Epithelial cell of prostate (primary cell): ENCODE measurements at places on chromosomes 3 and 15.

DNA sequence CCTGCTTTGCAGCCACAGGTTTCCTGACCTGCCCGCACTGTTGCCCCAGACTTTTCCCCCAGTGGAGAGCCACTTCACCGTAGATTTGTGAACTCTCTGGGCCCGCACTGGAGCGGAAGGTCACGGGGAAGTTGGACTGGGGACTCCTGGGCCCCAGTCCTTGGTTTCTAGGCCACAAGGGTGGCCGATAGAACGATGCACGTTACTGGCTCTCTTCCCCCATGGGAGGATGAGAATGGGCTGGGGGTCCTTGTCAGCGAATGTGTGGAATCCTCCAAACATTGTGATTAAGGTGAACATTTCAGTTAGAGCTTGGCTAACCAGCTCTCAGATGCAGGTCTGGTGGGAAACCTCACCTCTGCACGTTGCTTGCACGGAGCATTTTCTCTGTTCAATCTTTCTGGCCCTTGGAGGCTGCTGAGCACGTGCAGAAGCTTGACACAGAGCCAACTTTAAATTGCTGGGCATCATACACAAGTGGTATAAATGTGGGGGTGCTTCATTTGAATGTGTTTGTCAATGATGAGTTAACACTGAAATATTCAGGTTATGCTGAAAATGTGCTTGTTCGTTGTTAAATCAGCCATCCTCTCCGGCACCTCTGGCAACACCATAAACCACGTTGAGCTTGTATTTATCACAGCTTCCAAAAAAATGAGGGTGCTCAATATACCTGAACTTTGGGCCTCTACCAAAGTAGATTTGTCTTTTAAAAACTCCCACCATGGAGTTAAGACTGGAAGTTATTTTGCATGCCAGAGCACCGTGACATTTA, 976 bp downstream of the DIS3L start:
- DNase-seq: no peak

- DNase-seq: no peak
Observed at GRCh38 chr3:109825971-109826810, 488.8 kb upstream of the DPPA4 start.

DNA sequence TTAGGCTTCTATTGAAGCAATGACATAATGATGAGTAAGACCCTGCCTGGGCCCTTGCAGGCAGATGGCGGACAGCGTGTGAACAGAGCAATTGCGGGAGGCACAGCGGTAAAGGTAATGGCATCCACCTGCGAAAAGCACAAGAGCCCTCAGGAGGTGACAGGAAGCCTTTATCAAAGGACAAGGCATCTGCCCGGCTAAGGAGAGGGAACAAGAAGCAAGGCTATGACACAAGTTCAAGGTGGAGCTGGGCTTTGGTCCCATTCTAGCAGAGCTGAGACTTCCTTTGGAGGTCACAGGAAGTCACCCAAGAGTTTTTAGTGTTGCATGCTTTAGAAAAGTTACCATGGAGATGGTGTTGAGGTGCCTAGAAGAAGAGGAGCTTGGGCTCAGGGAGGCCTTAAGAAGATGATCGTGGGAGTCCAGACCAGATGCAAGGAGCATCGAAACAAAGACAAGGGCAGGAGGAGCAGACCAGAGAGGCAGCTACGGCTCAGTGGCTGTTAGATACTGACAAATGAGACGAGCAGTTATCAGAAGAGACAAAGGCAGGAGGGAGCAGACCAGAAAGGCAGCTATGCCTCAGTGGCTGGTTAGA, 34.5 kb downstream of the OSBPL10 start:
- DNase-seq: no peak

DNA sequence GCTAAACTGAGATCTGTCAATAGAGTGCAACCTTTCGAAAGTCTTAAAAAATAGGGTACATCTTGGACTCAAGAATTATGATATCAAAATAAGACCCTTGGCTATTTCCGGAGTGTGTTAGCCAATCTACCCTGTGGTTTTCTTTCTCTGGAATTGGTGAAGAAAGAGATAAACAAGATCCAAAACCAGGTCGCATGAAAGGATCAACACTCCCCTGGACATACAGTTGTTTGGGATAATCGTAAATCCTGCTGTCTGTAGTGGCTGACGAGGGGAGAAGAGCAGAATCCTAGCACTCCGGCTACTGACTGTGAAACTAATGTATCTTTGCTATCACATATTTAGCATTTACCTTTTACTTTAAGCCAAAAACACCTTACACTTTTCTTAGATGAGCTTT, 30.9 kb downstream of the FNDC3B start:
- DNase-seq: no peak

- no peak for DNase-seq
Observed at GRCh38 chr3:106213954-106214353, 345.1 kb upstream of the CBLB start.

DNA sequence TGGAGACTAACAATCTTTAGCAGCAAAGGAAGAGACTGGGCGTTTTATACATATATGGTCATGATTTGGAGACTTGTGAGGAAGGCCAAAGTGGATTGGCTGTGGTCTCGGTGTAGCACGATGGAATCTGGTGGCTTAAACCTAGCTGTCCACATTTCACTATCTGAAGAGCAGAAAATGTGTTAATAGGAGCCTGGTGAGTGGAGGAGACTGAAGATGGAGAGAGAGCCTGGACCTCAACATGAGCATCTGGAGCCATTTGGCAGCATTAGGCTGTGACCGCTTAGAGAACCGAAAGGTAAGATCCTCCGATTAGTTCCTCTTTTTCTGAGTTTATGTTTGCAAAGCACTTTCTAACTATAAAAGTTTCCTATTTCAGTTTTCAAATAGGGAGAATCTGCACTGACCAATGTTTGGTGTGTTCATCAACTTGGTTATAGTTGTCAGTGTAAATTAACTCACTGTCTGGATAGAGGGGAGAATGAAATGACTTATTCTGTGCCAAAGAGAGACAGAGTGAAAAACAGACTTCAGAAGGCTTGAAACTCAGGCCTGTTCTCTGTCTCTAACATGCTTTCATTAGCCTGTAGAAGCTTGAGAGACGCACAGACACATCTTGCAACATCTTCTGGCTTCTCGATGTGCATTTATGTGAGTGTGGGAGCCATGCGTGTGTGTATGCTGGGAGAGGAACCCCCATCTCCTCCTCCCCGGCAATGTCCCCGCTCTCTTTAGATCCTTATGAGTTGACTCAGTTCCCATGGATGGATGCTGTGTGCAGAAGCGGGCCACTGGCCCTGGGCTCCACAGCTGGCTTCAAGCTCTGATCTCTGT, 244.7 kb upstream of the TBL1XR1 start:
- DNase-seq: no peak

GRCh38 chr3:88321363-88322050, 171.7 kb downstream of the C3orf38 start:
- DNase-seq: no peak

DNA sequence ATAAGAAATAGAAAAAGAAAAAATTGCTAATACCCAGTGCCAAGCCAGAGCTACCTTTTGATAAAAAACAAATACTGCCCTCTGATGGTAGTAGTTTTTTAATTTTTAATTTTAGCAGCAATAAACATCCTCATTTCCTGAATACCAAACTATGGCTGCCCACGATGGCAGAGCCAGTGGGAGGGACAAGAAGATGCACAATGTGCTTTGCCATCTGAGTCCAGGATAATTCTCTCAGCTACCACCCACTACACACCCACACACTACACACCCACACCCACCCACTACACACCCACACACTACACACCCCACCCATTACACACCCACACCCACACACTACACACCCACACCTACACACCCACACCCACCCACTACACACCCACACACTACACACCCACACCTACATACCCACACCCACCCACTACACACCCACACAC, 17.8 kb downstream of the CEP19 start:
- DNase-seq: no peak

- no peak for DNase-seq
Observed at GRCh38 chr15:47442371-47442770, 274.9 kb upstream of the SEMA6D start.

DNA sequence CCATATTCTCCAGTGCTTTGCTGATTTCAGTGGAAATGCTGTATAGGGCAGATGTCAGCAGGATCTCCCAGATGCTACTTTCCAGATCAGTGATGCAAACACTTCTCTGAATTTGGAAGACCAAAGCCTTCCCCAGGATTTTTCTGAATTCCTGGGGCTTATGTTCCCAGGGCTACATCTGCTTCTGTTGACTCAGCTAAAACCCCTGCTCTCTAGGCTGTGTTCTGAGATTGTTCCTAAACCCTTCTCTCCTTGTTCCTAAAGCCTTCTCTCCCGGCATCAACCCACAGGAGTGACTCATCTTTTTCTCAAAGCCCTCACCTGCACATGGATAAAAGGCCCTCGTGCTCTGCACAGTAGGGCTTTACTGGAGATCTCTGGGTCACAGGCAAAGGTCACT, 35.5 kb downstream of the FAH start:
- no peak for DNase-seq
